Stimulated activated CD4-positive, alpha-beta T cell treated with anti-CD3 and anti-CD28 coated beads, Interleukin-2, amount 100 ng/mL, for 48 hours (primary cell): ENCODE measurements at places on chromosomes 4 and X.
A peak's percentile ranks its signal among the peaks of the same experiment; 100 is the strongest.

GRCh38 chr4:41538887-41539498, 1.0 kb downstream of the LIMCH1 start:
- no peak for DNase-seq

DNA sequence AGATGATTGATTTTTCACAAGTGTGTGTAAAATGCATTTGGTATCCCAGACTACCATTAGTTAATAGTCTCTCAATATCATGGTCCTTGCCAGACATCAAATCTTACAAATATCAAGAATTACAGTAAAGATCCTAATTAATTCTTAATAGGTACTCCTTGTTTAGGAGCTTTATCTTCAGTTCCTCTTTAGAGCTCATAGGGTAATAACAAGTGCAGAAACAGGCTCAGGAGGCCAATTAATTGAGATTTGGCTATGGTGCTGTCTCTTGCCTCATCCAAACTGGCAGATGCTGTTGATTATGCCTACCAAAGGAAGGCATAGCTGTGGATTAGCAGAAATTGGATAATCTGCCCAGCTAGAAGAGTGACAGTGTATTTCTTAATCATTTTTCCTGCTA, 6.9 kb downstream of the MTMR1 start:
- no peak for DNase-seq

- no peak for DNase-seq
Observed at GRCh38 chr4:80900908-80901307, 129.6 kb upstream of the BMP3 start.

- DNase-seq = no peak
Observed at GRCh38 chr4:169258141-169258540, 12.6 kb downstream of the SH3RF1 start.

GRCh38 chr4:3436798-3437581, 4.8 kb upstream of the HGFAC start:
- no peak for DNase-seq

- peak; percentile 6 for DNase-seq
Observed at GRCh38 chrX:13266641-13267345, 53.1 kb downstream of the ATXN3L start.

GRCh38 chr4:168832763-168833575, 177.1 kb downstream of the CBR4 start:
- DNase-seq = no peak

- DNase-seq = no peak
Observed at GRCh38 chr4:173334891-173335752, 964 bp upstream of the HMGB2 start.

- peak; percentile 2 for DNase-seq
Observed at GRCh38 chr4:183905081-183905592, at the start of gene STOX2. TSS of gene STOX2 (plus strand) at chr4:183905307. CDS start at chr4:183906791, 1,484 bp downstream.

- DNase-seq = no peak
Observed at GRCh38 chr4:162681212-162681611, 485.5 kb downstream of the NAF1 start.

DNA sequence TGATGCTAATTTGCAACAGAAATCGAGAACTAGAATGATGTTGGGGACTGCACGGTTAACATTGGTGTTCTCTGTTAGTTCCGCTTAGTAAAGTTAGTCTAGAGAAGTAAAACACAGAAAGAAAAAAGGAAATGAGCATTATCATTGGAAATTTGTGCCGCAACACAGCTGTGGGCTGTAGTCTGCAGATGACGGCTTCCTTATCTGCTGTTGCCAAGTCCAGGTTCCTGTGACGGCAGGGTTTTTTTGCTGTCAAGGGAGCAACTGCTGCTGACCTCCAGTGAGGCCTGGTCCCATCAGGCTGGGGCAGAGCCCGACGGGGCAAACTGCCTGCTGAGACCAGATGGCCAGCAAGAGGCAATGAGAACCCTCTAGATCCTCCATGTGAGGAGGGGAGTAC, 38.9 kb upstream of the PHEX start:
- no peak for DNase-seq

- no peak for DNase-seq
Observed at GRCh38 chr4:188266386-188266785, 127.1 kb downstream of the TRIML1 start.

- no peak for DNase-seq
Observed at GRCh38 chrX:1361275-1361674, 24.7 kb downstream of the IL3RA start.

- DNase-seq = no peak
Observed at GRCh38 chr4:135775909-135776308, 1574.3 kb upstream of the PABPC4L start.

- DNase-seq = no peak
Observed at GRCh38 chr4:158538176-158538575, 16.5 kb downstream of the RXFP1 start.

- DNase-seq = no peak
Observed at GRCh38 chrX:121641560-121641959, 594.1 kb downstream of the GLUD2 start.

- DNase-seq = no peak
Observed at GRCh38 chrX:105477351-105477750, 256.9 kb upstream of the TEX13A start.

- no peak for DNase-seq
Observed at GRCh38 chr4:38624311-38624710, 39.7 kb upstream of the KLF3 start.

- DNase-seq = no peak
Observed at GRCh38 chr4:115865736-115866135, 752.3 kb upstream of the NDST4 start.

GRCh38 chr4:185654311-185654710, 119.0 kb upstream of the PDLIM3 start:
- DNase-seq = no peak

- no peak for DNase-seq
Observed at GRCh38 chrX:45421806-45422205, 221.1 kb upstream of the DIPK2B start.

DNA sequence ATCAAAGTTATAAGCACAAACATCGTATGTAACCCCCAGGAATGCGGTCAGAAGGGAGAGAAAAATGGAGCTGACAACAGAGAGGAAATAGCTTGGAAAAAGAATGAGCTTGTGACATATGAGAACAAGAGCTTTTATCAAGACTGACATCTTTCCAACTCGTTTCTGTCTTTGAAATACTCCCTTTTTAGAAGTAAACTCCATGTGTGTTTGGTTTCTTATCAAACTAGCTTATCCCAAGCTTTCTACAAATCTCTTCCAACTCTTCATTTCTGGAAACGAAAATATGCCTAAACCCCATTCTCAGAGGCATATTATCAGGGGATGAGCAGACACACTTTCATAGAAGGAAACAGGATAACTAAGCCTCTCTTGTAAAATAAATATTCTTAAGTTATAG, 235.4 kb downstream of the NAF1 start:
- no peak for DNase-seq

GRCh38 chr4:168028970-168029597, 63.3 kb upstream of the ANXA10 start:
- no peak for DNase-seq

DNA sequence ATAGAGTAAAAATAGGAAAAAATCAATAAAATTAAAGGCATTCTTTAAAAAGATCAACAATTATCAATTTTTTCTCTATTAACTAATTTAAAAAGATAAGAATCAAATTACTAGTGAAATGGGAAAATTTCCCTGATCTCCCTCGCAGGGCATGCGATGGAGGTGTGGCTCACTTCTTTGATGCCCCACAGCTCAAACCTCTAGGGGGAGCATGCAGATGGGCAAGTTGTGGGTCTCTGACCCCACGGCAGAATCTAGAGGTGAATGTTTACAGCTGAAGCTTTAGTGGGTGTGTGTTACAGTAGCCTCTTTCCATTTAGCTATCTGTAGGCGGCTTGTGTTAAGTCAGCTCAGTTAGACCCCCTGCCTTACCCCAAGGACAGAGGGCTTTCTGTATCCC, 1348.8 kb downstream of the PCDH18 start:
- DNase-seq = no peak

- no peak for DNase-seq
Observed at GRCh38 chr4:95092766-95093165, 335.0 kb downstream of the BMPR1B start.

DNA sequence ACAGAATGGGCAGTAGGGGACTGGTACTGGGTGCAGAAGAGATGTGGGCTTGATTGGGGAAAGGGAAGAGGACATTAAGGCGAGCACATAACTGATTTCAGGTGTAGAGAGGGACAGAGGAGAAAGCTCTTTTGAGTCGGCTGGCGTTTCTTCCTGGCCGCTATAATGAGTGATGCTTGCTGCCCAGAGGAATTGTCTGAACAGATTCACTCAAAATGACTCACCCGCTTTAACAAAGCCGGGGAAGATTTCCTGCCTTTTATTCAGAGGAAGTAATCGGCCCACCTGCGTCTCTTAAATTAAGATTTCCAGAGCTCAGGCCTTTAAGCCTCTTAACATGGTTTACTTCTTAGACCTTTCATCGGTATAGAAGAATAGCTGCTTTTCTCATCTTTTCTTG, 102.1 kb upstream of the AP1S2 start:
- DNase-seq = no peak

GRCh38 chrX:15151267-15152186, 118.4 kb downstream of the ASB9 start:
- DNase-seq = no peak

DNA sequence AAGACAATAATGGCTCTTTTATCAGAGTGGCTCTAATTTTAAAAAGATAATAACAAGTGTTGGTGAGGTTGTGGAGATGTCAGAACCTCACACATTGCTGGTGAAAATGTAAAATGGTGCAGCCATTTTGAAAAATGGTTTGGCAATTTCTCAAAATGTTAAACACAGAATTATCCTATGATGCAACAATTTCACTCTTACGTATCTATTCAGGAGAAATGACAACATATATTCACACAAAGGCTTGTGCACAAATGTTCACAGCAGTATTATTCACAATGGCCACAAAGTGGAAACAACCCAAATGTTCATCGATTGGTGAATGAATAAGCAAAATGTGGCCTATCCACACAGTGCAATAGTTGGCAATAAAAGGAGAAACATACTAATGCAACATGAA, 24.7 kb downstream of the ENPP6 start:
- DNase-seq = no peak

GRCh38 chrX:70494441-70494840, 49.8 kb downstream of the DLG3 start:
- peak; percentile 1 for DNase-seq

GRCh38 chr4:62740296-62740695, 1540.2 kb downstream of the ADGRL3 start:
- no peak for DNase-seq

GRCh38 chr4:69116645-69117321, 20.5 kb downstream of the UGT2B7 start:
- DNase-seq = no peak

- no peak for DNase-seq
Observed at GRCh38 chrX:100915562-100915961, 13.2 kb downstream of the XKRX start.
